Endodermal cell (in vitro differentiated cells): ENCODE measurements at places on chromosomes 1 and 21. TPM values are rescaled to one million over a fixed set of nuclear protein-coding genes. Genes with fewer than 3 reads are reported as not detected.

DNA sequence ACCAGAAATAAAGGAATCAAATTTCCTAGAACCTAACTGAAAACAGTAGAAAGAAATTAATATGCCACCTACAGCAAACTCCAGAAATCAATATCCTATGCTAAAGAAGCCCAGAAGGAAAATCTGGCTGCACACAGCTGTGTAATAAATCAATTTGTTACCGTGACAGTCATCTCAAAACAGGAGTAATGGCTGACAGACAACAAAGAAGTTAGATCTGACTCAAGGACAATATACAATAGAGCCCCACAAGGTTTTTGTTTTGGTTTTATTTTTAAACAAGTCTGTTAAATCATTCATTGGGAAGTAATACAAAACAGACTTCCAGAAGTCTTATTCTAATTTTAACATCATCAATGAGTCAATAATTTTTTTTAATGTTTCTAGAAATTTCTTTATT lies 168.4 kb downstream of the RERE start:
- DNase-seq: no peak

GRCh38 chr1:203324105-203325025 lies 19.0 kb downstream of the BTG2 start:
- no peak for DNase-seq

- no peak for DNase-seq
Measured at GRCh38 chr1:207645635-207646081, 725 bp downstream of the CR1L start.

The BEND5 gene
- 5.9 and 6.1 TPM in 2 replicates for total RNA-seq

GRCh38 chr1:107344268-107344760 lies 203.5 kb downstream of the NTNG1 start:
- DNase-seq: no peak

The LIN28A gene
- total RNA-seq: 997 and 1,041 TPM in 2 replicates

DNA sequence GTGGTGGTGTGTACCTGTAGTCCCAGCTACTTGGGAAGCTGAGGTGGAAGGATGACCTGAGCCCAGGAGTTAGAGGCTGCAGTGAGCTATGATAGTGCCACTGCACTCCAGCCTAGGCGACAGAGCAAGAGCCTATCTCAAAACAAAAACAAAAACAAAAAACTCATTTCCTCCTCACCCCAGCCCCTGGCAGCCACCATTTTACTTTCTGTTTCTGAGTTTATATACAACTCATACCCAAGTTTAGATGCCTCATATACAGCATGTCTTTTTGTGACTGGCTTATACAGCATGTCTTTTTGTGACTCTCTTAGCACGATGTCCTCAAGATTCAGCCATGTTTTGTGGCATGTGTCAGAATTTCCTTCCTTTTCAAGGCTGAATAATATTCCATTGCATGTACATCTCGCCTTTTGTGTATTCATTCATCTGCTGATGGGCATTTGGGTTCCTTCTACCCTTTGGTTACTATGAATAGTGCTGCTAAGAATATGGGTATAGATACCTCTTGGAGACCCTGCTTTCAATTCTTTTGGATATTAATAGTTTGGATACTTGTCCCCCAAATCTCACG lies 14.7 kb downstream of the COA7 start:
- no peak for DNase-seq

GRCh38 chr1:91847851-91848250 lies 38.1 kb downstream of the TGFBR3 start:
- no peak for DNase-seq

- no peak for DNase-seq
Measured at GRCh38 chr1:112735752-112736151, 20.6 kb upstream of the PPM1J start.

- no peak for DNase-seq
Measured at GRCh38 chr1:59755069-59755685, 59.6 kb upstream of the HOOK1 start.
